AG09309 (cell line): ENCODE measurements at places on chromosomes 3 and 15.

DNA sequence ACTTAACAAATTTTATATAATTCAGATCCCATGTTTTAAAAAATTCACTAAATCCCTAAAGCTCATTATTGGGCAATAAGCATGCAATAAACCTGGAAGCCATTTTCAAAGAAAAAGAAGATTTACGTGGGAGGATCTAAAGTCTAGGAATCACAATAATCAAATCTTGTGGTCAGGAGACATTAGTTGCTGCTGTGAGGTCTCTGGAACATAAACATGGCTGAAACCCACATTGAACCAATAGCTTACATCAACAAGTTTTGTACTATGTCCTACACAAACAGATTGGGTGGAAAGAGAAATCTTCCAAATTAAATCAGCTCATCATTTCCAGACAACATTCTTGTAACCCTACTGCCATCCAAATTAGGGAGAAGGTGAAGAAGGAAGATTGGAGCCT, 121.9 kb upstream of the EPHA3 start:
- DNase-seq: no peak

GRCh38 chr15:99086327-99086667, 18.6 kb upstream of the SYNM start:
- no peak for DNase-seq

- DNase-seq: no peak
Measured at GRCh38 chr3:180277041-180277440, 240.3 kb upstream of the PEX5L start.

- no peak for DNase-seq
Measured at GRCh38 chr15:85592148-85592547, 202.6 kb downstream of the KLHL25 start.

- DNase-seq: no peak
Measured at GRCh38 chr3:50395070-50395860, 35.9 kb upstream of the TMEM115 start.

- DNase-seq: no peak
Measured at GRCh38 chr3:79015854-79016253, 751.9 kb downstream of the ROBO1 start.

DNA sequence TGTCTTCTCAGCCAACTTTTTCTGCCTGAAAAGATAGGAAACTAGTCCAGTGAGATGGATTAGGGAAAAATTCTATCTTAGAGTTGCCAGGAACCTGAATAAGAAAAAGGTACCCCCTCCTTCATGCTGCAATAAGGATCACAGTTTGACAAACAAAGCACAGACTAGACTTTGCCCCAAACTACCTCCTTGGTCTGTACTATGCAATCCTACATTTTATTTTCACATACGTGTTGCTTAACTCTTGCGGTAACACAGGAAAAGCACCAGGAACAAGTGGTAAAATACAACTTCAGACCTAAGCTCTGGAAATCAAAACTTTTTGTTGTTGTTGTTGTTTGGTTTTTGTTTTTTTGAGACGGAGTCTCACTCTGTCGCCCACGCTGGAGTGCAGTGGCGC, 11.3 kb upstream of the IL12A start:
- DNase-seq: no peak

- DNase-seq: peak; percentile 52
Measured at GRCh38 chr3:113051302-113051711, 60.5 kb downstream of the GTPBP8 start.

DNA sequence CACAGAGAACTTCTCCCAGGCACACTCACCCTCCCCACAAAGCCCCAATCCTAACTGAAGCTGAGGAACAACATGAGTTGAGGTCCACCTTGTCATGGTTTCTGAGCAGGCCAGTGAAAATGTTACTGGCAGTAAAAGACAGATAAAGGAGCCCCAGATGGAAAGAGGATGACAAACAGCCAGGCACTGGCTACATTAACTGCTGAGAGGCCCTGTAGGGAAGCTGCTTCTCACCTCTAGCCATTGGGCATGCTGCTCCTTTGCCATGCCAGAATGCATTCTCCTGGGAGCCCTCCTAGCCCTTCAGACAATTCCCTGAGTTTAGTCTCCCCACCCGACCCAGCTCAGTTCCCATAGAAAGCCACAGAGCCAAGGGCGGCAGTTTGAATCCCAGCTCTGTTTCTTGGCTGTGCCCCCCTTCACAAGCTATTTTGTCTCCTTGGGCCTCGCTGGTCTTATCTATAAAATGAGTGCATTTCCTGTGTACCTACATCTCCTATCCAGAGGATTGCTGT, 60.5 kb downstream of the LMCD1 start:
- no peak for DNase-seq
